ENCODE measurements at places on chromosomes 3 and 15.

- no peak for DNase-seq
Observed at GRCh38 chr15:98547741-98548138, 100.6 kb upstream of the IGF1R start.

DNA sequence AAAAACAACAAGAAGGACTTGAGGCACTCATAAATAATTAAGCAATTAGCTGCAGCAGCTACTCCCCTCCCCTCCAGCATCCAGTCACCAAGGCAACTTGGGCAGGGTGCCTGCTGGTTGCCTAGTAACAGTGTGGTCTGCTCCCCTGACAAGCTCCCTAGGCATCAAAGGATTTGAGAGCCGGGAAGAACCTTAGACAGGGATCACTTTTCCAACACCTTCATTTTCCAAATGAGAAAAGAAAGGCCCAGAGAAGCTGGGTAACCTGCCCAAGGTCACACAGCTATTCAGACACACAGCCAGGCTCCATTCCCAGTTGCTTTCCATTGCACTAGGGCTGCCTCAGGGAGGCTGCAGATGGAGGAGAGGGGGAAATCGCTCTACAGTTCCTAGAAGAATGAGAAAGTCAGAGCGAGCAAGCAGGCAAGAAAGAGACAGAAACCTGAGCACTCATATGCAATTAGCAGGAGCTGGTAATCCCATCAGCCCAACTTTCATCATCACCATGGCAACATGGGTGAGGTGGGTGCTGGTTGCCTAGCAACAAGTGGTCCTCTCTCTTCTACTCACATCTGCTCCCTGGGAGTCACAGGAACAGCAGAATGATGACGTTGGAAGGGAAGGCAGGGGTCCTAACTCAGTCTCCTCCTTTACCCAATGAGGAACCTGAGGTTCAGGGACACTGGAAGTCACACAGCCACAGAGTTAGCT lies 3.6 kb upstream of the EIF4E3 start:
- no peak for DNase-seq

DNA sequence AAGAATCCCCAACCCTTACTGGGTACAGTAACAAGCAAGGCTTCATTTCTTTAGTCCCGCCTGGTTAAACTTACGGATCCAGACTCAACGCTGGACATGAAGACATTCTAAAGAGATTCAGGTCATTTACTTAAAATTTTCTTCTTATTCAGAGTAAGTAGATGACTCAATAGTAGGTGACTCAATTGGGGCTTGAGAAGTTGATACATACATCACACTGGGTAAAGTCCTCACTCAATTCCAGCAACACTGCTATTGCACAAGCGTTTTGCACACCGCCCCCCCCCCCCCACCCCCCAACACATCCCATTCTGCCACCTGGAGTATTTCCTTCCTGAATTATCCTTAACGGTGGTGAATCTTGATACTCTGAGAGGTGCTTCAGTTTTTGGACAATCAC lies 610.0 kb downstream of the FOXP1 start:
- DNase-seq, result no peak

- no peak for DNase-seq
Observed at GRCh38 chr3:65314916-65315315, 627.1 kb upstream of the ADAMTS9 start.

- DNase-seq, result no peak
Observed at GRCh38 chr3:133042778-133043177, 4.6 kb downstream of the TMEM108 start.

GRCh38 chr3:100563652-100564211 lies 45.7 kb upstream of the ADGRG7 start:
- DNase-seq, result no peak

GRCh38 chr3:189967254-189967865 lies 153.3 kb downstream of the P3H2 start:
- peak; percentile 24 for DNase-seq

GRCh38 chr15:60362321-60363086 lies 35.3 kb downstream of the ANXA2 start:
- no peak for DNase-seq

DNA sequence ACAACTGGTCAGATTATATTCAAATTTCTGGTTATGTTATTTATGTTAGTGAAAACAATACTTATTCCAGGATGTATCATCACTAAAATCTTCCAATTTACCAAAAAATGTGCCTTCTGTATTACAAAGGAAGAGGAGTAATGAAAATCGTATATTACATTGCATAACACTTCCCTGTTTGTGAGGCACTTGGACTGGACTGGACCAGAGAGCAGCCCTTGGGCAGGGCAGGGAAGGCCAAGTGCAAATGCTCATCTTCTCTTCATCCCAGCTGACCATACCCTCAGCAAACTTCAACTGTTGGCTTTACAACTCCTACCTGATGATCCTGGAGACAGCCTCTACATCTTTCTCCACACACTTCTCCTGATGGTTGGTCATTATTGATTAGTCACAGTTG lies 285.7 kb upstream of the MME start:
- DNase-seq, result no peak

DNA sequence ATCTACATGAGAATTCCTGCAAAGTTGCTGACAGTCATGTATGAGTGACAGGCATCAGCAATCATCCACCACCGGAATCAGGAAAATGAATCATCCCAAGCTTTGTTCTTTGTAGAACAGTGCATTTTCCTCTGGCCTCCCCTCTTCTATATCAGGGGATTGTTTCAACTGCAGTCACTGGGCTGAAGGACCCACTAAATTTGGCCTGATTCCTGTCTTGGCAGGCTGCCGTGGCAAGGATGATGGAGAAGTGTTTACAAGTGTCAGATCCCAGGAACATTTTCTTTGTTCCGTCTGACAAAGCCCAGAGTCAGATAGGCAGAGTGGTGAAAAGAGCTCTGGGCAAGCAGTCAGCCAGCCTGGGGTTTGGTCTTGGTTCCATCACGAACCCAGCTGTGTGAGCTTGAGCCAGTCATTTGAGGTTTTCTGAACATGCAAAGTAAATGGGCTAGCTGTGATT lies 175.1 kb upstream of the TSC22D2 start:
- DNase-seq, result no peak

GRCh38 chr3:127307112-127307835 lies 19.4 kb upstream of the PRR20G start:
- DNase-seq, result no peak

- DNase-seq, result no peak
Observed at GRCh38 chr15:32706704-32707103, 11.1 kb upstream of the GREM1 start.

DNA sequence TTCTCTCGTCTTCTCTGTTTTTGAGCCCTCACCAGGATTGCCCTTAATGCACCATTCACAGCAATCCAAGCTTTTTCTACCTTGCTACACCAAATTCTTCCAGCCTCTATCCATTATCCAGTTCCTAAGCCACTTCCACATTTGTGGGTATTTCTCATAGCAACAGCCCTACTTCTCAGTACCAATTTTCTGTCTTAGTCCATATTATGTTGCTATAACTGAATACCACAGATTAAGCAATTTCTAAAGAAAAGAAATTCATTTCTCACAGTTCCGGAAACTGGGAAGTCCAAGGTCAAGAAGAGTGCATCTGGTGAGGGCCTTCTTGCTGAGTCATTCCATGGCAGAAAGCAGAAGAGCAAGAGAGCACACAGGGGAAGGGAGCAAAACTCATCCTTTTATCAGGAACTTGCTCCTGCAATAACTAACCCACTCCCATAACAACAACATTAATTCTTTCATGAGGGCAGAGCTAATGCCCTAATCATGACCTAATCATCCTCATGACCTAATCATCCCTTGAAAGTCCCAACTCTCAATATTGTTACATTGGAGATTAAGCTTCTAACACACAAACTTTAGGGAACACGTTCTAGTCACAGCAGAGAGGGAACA lies 9.7 kb upstream of the EIF1B start:
- no peak for DNase-seq

GRCh38 chr15:100714034-100714748 lies 111.8 kb downstream of the ASB7 start:
- no peak for DNase-seq

DNA sequence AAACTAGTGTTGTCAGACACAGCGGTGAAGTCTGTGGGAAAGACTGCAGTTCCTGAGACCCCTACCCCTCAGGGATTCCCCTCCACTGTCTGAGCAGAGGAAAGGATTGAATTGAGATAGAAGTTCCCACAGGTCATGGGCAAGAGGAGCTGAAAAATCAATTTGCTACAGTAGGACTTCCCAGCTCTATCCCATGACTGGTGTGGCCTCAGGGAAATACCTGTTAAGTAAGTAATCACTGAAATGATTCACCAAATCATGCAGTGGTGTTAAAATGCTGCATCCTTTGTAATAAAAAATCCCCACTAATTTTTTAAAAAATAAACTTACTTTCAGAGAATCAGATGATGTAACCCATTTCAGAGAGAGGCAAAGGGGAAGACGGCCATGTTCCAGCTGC lies 45.0 kb upstream of the SPRED1 start:
- DNase-seq, result no peak

DNA sequence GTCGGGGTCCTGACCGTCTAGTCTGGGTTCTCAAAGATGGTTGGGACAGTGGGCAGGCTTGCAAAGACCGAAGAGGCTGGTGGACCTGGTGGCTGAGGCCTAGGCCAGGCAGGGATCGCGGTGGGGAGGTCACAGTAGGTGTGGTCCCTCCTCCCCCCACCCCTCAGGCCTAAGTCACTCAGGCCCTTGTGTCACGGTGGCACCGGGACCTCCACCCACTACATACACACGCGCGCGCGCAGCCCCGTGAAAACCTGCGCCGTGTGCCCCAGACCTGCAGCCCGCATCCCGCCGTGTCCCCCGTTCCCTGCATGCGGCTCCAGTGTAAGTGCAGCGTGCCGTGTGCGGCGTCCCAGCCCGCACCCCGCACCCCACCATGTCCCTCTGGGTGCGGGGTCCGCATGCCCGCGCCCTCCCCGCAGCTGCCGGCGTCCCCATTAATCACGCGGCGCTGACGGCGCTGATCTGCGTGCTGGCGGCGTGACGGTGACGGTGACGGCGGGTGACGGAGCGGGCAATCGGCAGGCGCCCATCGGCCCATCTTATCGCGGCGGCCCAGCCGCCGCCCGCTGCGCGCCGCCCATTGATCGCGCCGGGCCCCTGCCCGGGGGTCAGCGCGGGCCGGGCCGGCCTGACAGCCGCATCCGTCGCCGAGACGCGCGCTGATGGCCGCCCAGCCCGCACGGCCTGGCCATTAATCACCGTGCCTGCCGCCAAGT lies 24.4 kb downstream of the SEC61A1 start:
- no peak for DNase-seq

DNA sequence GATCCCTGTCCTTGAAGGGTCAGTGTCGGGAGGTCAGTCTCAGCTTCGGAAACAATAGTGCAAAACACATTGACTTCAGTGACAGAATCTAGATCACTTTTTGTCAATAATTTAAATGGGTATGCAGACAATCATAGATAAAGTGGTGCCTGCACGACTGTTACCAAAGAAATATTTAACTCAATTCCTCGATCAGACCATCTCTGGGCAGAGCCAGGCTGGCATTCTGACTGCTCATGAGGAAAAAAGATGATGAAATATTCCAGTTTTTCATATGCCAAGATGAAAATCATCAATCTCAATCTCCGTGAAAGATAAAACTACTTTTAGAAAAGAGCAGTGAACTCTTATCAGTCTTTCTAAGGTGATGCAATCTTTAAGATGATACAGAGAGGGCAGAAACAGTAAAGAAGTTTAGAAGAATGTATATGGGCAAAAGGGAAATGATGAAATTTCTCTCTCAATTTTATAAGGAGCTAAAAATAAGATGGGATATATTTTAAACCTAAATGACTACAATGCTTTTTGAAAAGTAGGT lies 169.9 kb downstream of the WDR72 start:
- no peak for DNase-seq

- DNase-seq, result no peak
Observed at GRCh38 chr15:39132070-39132469, 448.8 kb upstream of the THBS1 start.

DNA sequence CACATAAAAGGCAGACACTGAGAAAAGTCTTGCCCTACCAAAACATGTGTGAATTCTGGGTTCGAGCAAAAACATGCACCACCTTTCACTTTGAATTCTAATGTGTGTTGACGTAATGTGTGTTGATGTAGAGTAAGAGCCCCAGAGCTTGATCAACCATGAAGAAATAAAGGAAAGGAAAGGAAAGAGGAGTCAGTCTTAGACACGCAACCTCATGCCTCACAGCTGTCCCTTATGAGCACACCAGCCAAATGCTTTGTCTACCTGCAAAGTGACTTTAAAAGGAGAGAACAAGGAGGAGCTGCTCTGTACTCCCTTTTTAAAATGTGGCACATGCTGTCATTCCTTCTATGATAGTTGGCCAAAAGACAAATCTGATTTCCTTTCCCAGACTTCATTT lies 80.8 kb downstream of the RFTN1 start:
- DNase-seq, result no peak

GRCh38 chr15:96700555-96700954 lies 370.1 kb downstream of the NR2F2 start:
- no peak for DNase-seq

- DNase-seq, result no peak
Observed at GRCh38 chr15:60511351-60512031, 32.5 kb upstream of the ICE2 start.

GRCh38 chr3:46293991-46294833 lies 52.0 kb downstream of the CCR3 start:
- DNase-seq, result no peak

DNA sequence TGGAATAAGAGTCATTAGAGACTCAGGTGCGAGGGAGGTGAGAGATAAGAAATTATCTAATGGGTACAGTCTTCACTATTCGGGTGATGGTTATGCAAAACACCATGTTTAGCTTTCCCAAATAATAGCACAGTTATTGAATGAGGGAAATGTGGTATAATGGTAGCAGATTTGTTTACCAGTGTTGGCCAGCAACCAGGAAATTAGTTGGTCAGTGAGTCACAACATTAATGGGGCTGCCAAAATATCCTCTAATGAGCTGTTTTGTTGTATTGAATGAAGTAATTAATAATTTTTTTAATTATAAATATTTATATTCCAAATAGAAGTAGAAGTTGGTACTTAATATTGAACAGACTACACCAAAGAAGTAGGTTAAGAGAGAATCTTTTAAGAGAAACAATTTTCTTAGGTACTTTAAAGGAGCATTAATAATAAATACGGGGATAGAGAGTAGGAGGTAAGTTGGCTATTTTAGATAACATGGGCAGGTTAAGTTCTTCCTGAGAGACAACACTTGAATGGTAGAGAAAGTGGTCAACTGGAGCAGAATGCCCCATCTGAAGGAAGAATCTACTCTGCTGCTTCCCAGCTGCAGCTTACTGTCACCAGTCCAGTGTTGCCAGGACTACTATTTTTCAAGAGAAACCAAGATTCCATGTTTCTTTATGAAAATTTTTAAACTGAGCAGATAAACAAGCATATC lies 218.8 kb downstream of the UBE2E2 start:
- DNase-seq, result no peak

GRCh38 chr3:47399531-47400270 lies 18.9 kb downstream of the PTPN23 start:
- no peak for DNase-seq

DNA sequence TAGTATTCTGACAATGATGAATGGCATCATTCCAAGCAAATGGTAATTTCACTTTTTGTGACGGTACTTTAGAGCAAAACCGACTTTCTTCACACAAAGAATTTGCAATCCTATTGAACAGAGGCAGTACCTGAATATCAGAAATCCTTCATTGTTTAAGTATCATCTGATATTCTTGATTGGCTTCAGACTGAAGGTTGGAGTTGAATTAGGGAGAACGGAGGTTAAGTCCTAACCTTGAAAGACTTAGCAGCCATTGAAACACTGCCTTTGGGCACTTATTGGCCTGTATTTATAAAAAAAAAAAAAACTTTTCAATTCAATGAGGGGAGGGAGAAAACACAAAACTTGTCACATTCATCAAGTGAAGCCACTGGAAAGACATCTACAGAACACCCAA lies 89.0 kb downstream of the MECOM start:
- DNase-seq, result no peak
